ENCODE measurements at places on chromosomes 11 and 22.
A peak's percentile ranks its signal among the peaks of the same experiment; 100 is the strongest.

DNA sequence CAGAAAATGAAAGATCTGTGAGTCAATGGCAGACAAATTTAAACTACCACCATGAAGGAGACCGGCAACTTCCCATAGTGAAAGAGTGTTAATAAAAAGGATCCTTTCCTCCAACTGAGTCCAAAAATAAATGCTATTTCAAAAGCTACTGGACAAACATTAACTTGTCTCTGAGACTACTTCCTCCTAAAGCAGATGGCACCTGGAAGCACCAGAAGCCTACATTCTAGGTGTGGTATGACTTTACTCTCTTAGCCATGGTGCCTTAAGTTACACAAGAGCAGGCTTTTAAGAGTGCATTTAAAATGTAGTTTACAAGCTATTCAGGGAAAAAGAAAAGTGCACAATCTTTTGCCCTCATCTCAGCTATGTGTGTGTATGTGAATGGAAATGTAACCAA, 2.5 kb downstream of the ARHGAP32 start:
- DNase-seq, result no peak

DNA sequence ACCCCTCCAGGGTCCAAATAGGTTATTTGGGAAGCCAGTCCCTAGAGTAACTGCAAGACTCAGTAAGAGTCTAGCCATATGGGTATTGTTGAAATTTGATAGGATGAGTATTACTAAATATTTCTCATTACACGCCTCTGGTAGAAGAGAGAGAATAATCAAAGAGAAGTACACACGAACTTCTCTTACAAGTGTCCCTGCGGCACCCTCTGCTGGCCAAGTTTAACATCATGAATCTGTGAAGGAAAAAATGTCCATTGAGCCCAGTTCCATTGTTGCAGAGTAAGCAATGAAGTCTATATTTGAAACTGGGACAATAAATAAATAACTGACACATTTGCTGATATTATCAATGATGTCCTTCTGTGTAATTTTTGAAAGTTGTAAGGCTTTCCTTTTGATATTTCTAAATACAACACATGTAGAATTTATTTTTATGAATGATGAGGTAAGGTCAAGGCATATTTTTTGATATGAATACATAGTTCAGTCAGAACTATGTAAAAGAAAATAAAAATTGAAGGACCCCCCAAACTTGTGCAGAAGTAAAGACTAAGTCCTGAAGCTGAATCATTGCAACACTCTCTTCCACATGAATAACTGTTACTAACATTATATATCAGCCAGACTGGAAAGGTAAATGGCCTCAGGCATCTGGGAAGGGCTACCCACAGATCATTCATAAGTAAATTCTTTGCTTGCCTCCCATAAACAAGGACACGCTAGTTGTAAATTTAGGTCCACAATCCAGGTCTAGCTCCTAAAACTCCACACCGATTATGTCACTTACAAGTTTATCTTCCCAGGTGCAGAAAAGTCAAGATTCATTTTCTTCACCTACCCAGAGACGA, 10.0 kb downstream of the OR51L1 start:
- peak; percentile 2 for DNase-seq

- no peak for DNase-seq
These were observed 254.6 kb upstream of the CCDC90B start for GRCh38 chr11:83540728-83541127.

GRCh38 chr11:72072348-72072747, 8.0 kb downstream of the NUMA1 start:
- no peak for DNase-seq

DNA sequence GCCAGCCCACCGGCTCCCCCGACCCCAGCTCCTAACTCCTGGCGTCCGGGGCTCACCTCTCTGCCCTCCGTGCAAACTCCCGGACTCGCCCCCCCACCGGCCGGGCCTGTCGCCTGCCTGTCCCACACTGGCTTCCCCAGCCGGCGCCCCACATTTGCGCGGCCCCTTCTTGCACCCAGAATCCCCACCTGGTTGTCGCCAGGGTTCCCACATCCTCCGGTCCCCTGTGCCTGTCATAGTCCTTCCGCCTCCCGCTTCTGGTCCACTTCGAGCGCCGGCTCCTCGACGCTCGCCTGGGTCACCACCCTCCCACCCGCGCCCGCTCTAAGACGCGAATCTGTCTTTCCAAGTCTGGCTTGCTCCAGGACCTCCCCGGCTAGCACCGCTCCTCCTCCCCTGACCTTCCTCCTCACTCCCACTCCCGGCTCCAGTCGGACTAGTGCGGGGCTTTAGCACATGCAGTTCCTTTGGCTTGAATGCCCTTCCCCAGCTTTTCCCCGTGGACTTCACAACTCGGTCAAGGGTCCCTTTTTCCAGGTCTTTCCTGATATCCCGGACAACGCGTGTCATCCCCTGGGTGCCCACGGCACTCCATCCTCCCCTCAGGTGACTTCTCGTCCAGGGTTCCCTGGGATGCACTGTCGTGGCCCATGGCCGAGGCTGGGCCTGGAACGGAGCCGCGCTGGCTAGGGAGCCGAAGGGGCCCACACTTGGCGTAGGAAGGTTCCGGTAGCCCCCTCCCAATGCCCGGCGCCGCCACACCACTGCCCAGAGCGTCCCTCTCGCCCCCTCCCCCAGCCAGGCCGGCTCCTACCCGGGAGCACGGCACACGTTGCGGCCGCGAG, 635 bp downstream of the SCARF2 start:
- no peak for DNase-seq

DNA sequence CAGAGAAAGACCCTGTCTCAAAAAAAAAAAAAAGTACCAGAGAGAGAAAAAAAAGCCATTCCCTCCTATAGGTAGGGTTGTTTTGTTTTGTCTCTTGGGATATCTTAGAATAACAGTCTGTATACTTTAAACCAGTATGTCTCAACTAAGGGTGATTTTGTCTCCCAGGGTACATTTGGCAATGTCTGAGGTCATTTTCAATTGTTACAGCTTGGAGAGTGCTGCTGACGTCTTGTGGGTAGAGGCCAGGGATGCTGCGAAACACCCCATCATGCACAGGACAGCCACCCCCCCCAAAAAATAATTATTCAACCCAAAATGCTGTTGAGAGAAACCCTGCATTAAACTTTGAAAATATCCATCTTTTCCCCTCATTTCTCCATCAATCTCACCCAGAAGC, 56.1 kb upstream of the CRTAM start:
- DNase-seq, result no peak

DNA sequence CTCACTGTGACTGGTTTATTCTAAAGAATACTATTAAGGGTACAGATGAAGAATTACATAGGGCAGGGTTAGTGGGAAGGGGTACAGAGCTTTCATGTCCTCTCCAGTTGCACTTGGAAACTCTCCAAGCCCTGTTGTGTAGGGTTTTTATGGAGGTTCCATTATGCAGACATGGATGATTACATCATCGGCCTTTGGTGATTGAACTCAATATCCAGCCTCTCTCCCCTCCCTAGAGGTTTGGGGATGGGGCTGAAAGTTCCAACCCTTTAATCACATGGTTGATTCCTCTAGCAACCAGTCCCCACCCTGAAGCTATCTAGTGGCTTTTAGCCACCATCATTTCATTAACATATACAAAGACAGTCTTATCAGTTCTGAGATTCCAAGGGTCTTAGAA, 472.6 kb downstream of the BUD13 start:
- DNase-seq, result no peak

DNA sequence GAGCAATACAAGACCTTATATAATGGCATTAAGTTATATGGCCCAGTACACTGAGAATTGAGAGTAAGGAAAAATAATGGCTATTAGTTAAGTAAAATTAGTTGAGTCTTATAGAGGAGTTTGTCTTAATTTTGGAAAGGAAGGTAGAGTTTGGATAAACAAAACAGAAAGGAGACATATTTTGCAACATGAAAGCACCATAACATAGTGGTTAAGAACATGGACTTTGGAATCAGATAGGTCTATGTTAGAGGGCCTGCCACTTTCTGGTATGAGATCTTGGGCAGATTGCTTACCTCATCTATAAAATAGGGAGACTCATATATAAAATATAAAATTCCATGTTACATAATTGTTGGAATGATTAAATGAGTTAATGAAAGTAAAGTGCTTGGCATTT, 68.9 kb downstream of the CSTPP1 start:
- no peak for DNase-seq

GRCh38 chr22:39349506-39349966, 255 bp upstream of the SYNGR1 start:
- no peak for DNase-seq

DNA sequence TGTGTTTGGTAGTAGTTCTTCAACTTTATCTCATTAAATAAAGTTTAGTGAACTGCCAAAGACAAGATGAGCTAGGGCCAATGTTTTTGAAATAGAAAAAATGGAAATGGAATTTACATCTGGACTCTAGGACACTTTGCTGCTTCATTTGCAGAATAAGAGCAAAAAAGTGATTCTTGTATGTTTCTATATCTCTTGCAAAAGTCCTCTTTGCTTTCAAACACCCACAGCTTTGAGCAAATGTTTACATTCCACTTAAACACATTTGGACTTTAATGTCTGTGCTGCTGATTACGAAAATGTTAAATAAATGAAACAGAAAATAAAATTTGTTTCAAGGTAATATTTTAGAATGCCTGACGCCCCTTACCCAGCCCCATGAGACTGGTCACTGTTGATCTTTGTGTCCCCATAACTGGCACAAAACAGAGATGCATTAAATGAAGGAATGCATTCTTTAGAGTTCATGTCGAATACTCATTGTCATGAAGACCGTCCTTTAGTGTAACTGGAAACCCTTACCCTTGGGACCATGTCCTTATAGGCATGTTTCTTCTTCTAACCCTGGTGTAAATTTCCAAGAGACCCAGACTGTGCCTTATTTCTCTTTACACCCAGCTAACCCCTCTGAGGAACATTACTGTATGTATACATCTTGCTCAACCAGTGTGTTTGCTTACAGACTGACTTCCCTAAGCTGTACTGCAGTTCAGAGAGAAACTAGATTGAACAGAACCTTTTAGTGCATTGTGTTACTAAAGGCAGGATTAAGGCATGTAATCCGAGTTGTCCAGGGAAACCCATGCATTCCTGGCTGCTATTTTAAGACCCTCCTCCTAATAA, 199.7 kb downstream of the NAV2 start:
- no peak for DNase-seq

DNA sequence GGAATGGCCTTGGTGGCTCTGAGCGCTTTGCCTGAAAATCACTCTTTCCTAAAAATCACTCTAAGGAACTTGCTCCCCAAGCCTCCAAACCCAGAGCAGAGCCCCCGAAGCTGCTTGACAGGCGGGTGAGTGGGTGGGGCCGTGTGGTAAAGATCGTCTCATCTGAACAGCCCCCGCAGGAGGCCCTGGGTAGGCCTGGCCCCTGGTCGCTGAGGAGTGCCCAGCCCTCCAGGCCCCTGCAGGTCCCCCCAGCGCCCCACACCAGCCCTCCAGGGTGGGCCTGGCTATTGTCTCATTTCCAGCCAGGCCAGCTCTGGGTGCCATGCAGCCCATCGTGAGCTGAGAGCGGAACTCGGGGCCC, 17.2 kb upstream of the PIM3 start:
- no peak for DNase-seq

DNA sequence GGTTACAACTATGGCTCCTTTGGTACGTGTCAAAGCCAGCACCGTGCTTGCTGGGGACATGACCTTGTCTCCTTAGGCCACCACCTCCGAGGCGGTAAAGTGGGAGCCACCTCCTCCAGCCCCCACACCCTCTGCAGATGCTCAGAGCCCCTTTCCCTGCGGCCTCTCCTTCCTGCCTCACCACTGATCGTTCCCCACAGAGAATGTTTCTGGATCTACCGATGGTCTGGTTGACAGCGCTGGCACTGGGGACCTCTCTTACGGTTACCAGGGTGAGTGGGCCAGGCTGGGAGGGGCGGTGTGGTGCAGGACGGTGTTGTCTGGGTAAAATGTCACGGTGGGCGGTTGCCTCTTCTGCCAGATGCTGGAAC, 8.9 kb downstream of the SIDT2 start:
- DNase-seq, result no peak

Data from SIG-M5 (cell line).